Stimulated activated CD4-positive, alpha-beta T cell treated with anti-CD3 and anti-CD28 coated beads, Interleukin-15, amount 100 ng/mL, for 1 hour (primary cell): ENCODE measurements at places on chromosomes 12 and 14.

- no peak for DNase-seq
Observed at GRCh38 chr12:104475271-104475670, 18.5 kb downstream of the CHST11 start.

DNA sequence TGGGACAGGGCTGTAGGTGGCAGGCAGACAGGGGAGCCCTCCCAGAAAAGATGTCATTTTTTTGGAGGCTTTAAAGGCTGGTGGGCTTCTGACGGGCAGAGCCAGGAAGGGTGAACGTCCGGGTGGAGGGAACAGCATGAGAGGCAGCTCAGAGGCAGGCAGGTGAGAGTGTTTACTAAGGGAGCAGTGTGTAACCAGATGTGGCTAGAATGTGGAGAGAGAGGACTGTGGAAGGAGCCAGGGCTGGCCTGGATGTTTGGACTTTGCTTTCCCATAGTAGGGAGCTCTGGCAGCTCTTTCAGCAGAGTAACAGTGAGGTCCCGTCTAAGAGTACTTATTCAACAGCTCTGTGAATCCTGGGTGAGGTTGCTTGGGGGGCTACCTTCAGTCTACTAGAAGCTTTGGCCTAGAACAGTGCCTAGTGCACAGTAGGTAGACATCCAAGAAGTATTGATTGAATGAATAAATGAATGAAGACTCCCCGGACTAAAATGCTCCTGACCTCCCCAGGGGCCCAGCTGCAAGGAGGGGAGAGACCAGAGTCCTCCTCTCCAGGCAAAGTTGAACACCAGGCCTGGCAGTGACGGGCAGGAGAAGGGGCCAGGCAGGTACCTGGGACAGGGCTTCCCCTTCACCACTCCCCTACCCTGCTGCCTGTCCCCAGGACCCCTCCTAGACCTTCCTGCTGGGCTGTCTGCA, 8.5 kb downstream of the FAM222A start:
- DNase-seq = no peak

DNA sequence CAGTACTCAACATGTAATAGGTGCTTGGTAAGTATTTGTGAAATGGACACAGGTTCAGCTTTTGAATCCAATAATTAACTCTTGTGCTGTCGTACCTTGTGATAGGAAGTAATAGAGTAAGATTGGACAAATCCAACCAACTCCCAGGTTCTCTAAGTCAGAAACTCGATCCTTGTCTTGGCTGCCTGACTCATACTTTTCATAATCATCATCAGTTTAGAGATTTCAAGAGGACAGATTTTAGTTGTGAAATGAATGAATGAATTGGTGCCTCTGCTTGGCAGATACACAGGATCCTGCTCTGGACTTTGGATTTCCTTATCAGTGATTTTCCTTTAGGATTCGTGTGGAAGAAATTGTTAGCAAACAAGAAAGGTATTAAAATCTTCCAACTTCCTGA, 1145.2 kb downstream of the AACS start:
- DNase-seq = no peak

- DNase-seq = no peak
Observed at GRCh38 chr12:95759718-95760117, 30.8 kb downstream of the NTN4 start.

GRCh38 chr14:68666236-68666635, 126.6 kb downstream of the ZFP36L1 start:
- DNase-seq = no peak

DNA sequence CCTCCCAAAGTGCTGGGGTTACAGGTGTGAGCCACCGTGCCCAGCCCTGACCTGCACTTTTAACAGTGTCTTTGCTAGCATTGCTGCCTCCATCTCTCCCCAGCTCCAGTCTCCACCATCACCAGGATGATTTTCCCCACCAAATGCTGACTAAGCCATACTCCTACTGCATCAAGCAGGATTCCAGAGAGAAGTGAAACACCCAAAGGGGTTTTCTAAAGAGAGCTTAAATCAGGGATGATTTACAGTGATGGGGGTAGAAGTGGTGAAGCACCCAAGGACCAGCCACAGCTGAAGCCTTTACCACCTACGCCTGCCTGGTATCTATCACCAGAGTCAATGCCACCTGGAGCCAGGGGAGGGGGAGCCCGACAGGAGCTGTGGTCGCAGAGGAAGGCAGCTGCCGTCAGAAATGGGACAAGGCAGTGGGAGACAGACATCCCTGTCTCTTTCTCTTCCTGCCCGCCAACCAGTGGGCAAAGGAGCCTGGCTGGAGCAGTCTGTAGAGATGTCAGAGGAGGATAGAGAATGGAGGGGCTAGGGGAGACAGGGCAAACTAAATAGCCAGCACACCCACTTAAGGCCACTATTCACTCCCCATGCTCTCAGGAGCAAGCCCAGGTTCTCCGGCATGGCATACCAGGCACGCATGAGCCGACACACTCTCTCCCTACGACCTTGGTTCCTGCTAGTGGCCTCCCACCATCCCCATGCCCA, 22.4 kb upstream of the CD9 start:
- DNase-seq = no peak

GRCh38 chr14:49363821-49364751, 222.1 kb downstream of the RPS29 start:
- DNase-seq = no peak

DNA sequence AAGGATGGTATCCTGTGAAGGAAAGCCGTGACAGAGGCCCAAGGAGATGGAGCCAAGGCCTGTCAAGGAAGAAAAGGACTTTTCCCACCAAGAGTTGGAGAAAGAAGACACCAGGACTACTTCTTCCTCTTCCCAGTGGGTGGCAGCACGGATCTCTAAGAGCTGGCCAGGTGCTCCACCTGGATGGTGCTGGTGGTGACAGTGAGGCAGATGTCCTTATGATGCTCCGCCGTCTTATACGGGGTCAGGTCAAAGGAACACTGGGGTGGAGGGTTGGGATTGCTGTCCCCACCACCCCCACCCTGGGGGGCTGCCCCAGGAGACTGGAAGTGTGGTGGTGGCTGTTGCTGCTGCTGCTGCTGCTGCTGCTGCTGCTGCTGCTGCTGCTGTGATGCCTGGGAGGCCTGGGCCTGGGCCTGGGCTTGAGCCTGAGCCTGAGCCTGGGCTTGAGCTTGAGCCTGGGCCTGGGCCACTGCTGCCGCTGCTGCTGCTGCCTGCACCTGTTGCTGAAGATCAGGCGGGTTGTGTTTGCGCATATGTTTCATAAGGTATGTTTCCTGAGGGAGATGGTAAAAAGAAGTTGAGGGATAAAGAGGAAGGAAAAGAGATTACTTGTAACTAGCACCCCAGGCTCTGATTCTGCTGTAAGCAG, 4.8 kb upstream of the ING4 start:
- no peak for DNase-seq

GRCh38 chr12:69947897-69948296, 122.9 kb downstream of the MYRFL start:
- no peak for DNase-seq

GRCh38 chr12:54977155-54977554, 7.4 kb downstream of the TESPA1 start:
- no peak for DNase-seq

GRCh38 chr12:83979785-83980184, 932.8 kb downstream of the SLC6A15 start:
- DNase-seq = no peak

GRCh38 chr14:76386944-76387782, 11.2 kb downstream of the ESRRB start:
- peak; percentile 12 for DNase-seq

DNA sequence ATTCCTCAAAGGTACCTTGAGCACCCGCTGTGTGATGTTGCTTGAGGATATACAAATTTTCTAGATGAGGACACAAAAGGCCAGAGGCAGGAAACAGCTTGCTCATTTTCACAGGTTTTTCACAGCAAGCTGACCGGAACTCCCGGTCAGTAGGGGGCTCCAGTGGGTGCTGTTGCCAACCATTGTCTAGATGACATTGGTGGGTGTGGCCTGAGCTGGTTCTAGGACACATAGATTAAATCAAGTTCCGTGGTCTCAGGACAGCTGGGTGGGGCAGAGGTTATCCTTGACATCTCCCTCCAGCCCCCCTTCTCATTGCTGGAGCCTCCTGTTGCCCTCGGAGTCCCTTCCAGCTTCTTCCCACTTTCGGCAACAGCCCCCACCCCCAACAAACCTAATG, 153.6 kb upstream of the FKBP4 start:
- DNase-seq = no peak

DNA sequence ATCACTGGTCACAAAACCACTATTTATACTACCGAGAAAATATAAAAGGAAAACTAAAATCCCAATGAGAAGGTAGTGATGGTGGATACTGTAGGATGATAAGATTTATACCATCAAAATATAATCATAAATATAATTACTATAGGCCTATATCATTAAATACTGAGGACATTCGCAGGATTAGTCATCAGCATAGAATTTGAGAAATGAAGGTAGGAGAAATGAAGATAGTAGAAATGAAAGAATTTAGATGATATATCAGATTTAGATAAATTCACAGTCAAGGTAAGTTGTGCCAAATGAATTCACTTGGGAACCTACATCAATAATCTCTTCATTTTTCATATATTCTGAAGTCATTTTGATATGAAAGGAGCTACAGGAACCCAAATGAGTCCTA, 82.8 kb downstream of the DAAM1 start:
- no peak for DNase-seq

DNA sequence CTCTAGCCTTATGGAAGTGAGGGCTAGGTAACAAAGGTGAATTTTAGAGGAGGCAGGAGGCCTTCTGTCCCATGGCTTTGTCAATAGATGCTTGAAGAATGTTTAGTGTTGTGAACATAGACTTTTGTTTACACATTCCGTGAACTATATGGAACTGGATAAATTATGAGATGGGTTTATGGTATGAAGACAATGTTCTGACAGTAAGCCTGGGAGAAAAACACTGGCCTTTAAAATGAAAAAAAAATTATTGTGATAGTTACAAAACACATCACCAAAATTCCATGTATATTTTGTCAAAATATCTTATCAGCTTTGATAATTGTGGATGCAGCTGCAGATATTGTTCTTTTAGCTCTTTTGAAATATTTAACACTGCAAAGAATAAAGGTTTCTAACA, 251.5 kb upstream of the DCN start:
- no peak for DNase-seq

- DNase-seq = no peak
Observed at GRCh38 chr12:58541300-58541690, 379.0 kb downstream of the LRIG3 start.

DNA sequence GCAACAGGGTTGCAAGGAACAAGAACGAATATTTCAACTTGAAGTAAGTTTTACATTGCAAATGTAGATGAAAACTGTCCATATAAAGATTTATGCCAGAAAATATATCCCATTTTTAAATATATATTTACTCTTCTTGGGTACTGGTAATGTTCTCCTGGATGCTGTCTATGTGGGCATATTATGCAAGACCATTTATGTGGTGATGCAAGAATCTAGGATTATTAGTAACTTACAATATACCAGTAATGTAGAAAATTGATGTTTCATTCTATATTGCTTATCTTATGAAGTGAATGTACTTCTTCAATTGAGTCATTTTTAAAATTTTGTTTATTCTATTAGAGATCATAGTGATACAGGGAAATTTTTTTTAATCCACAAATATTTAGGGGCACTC, 25.1 kb downstream of the FGFR1OP2 start:
- no peak for DNase-seq

- no peak for DNase-seq
Observed at GRCh38 chr12:102526656-102527055, 46.3 kb upstream of the IGF1 start.
